NCI-H187 (cell line): ENCODE measurements at places on chromosomes 5 and 9.

- DNase-seq = no peak
These were observed 1717.1 kb downstream of the EFNA5 start for GRCh38 chr5:105953616-105954015.

GRCh38 chr9:14433351-14434157 is 119.6 kb upstream of the NFIB start:
- DNase-seq = no peak

DNA sequence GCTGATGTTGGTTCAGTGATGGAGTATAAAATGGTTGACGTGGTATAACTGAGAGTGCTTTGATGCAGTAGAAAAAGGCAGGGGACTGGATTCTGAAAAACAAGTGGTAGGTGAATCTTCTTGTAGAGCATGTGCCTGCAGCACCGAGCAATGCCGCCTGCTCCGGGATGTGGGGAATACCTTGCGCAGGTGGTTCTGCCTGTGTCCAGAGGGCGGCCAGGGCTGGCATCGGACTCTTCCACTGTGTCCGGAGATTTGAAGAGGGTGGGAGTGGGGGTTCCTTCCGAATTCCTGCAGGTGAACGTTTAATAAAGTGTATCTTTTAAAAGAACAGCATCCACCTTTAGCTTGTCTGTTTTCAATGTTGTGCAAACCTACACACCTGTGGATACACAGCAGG is 238.0 kb downstream of the FANCC start:
- DNase-seq = no peak

- no peak for DNase-seq
These were observed 273.3 kb upstream of the TNC start for GRCh38 chr9:115391168-115391825.
